ENCODE measurements at places on chromosomes 12 and 14.

GRCh38 chr14:35390577-35391387, 13.8 kb downstream of the NFKBIA start:
- no peak for DNase-seq

- DNase-seq = no peak
These were observed 4.8 kb downstream of the IFFO1 start for GRCh38 chr12:6551063-6551461.

GRCh38 chr12:53987787-53988230, 2.9 kb downstream of the HOXC10 start:
- no peak for DNase-seq

DNA sequence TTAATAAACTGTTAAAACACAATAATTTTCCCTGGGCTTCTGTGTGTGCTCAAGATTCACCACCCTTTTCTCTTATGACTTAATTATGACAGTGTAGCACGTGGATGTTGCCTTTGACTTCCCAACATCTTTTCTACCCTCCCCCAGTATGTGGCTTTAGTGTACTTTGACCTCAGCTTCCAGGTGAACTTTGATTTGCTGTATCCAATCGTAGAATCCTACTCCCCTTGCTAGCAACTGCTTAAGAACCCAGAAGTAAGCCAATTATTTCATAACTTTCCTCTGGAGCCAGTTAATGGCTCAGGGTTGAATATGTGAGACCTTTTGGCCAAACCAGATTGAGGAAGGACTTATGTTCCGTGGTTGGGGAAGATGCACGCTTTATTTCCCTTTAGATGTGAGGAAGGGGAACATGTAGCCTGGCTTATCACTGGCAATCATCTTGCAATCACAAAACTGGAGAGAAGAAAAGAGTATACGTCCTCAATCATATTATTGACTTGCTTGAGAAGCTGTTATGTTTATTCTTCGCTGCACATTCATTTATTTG, 259.6 kb upstream of the ATP2B1 start:
- no peak for DNase-seq

DNA sequence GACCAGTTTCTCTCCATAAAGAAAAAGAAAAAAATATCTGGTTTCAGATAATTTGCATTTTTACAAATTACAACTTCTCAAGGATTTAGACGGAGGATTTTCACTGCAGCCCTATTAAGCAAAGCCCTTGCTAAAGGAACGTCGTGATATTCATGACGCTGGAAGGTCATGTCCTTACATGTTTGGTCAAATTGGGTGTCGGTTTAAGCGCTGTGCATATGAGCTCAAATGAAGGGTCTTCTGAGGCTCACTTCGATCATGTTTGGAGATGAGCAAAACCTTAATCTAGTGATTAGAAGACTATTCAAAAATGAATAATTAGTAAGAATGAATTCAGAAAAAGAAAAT, 67.3 kb upstream of the USP15 start:
- DNase-seq = no peak

GRCh38 chr14:81385419-81385818, 14.7 kb downstream of the STON2 start:
- DNase-seq = no peak

DNA sequence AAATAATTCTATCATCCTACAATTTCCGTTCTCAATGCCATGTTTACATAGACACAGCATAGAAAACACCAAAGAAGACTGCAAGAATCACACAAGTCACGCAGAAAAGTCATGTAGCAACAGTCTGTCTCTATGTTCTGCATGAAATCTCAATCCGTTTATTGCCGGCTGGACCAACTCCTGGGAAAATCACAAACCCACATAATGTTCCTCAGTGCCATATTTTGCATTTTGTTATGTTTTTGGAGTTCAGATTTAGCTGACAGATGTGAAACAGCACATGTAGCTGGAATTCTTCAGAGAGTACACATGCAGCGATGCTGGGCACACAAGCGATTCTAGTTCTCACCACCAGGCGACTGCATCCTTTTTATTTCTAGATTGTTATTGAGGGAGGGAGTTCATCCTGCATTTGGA, 193.1 kb downstream of the APAF1 start:
- no peak for DNase-seq

- no peak for DNase-seq
These were observed 1.0 kb downstream of the SH2B3 start for GRCh38 chr12:111406474-111407376.

- DNase-seq = no peak
These were observed 200.2 kb upstream of the MYL2 start for GRCh38 chr12:111120578-111120977.

GRCh38 chr12:53748072-53748840, 3.5 kb downstream of the CISTR start:
- no peak for DNase-seq

DNA sequence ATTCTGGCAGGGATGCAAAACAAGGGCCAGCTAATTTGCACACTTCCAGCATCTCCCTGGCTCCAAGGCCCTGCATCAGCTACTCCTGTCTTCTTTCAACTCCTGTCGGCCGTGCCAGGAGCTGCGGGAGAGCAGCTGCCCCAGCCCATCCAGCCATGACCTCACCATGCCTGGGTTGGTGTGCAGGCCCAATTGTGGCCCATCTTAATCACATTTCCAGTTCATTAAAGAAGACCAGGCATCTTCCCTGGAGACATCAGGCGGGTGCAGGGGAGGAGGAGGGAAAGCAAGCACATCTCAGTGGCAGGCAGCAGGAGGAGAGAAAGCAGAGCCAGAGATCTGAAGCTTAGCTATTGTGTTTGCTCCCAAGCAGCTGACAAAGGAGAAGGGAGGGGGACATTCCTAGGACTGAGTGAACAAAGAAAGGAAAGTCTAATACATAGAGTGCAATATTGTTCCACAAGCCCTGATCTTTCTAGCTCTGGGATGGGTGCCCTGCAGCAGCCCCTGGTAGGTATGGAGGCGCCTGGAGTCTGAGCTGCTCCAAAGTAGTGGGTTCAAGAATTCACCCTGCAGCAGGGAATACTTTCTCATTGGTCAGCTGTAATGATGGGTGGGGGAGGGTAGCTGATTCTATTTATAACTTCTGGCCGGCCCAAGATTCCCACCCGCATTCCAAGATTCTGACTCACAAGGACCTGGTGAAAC, 40.1 kb downstream of the VWF start:
- no peak for DNase-seq

- no peak for DNase-seq
These were observed 276.5 kb downstream of the FUT8 start for GRCh38 chr14:65689070-65689469.

DNA sequence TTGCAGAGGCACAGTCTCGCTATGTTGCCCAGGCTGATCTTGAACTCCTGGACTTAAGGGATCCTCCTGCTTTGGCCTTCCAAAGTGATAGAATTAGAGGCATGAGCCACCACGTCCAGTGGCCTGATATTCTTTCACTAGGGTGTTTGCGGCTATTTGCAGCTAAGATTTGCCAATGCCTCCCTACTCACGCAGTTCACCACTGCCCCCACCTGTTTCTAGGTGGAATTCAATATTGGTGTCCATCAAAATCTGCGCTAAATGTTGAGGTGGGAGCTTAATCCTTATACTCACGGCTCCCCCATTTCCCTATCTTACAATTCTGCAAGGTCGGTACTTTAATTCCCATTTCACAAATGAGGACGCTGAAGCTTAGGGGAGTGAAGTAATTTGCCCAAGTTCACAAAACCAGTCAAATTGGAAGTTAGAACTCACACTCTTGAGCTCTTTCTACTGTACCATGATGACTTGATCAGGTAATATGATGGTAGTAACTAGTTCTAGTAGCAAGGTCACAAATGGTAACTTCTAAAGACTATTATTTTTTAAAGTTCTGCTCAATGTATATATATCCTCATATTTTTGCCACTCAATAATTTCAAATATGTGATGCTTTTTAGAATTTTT, 22.1 kb upstream of the LRRC9 start:
- no peak for DNase-seq

DNA sequence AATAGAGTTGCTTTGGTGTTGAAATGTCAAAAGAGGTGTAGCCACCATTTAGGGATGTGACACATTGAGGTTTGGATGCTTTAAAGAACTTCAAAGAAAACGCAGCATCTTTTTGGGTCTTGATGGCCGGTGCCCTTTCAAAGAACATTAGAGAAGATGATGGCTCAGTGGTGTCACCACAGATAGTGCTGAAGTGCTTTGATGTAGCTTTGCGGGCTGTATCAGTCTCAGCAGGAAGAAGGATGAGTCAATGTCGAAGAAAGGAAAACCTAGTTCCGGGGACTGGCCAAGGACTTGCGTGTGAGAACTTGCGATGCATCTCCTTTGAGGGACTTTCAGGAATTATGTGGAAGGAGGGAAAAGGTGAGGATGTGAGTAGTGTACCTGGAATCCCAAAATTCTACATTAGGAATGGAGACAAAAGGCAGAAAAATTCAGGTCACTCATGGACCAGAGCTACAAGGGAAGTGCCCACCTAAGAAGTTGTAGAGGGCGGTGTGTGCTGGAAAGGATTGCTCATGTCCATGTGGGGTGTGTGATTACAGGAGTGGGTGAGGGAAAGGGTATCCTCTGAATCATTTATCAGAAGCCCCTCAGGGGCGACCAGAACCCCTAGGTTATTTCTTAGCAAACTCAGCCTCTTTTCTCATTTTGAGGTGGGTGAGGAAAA, 39.7 kb upstream of the GZMB start:
- no peak for DNase-seq

DNA sequence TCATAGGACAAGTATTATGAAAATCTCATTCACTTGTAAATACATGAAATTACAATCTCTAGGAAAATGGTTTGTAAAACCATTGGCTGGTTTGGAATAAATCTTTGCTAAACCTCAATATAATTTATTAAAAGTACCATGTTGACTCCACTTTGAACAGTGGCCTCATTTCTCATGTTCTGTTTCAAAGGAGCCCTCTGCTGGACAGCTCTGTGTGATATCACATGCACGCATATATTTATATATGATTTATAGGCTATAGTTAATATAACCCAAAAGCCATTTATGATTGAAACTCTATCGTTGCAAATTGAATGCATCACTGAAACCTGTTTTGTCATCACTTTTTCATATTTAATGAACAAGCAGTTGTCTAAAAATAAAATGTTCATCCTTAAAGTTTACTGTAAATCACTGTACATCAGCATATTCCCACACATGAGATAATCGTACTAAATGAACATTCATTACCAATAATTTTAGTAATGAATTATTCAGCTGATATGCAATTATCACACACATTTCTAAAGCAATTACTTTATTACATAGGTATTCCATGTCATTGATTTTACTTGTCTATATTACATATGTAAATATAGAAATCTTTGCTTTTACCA, 493.8 kb downstream of the NPAS3 start:
- DNase-seq = no peak

GRCh38 chr12:79955561-79955960, 20.7 kb upstream of the PPP1R12A start:
- DNase-seq = no peak

- no peak for DNase-seq
These were observed 30.1 kb downstream of the CDKL1 start for GRCh38 chr14:50366589-50366988.

GRCh38 chr12:55965941-55966407, at the start of gene PMEL:
Gene PMEL (minus strand): TSS chr12:55966042. CDS start chr12:55966011, 31 bp downstream.
- DNase-seq = peak; percentile 1

GRCh38 chr12:114898159-114898558, 214.2 kb upstream of the TBX3 start:
- no peak for DNase-seq

GRCh38 chr12:40622246-40622838, 69.9 kb upstream of the CNTN1 start:
- no peak for DNase-seq

GRCh38 chr14:98444077-98444476, 827.9 kb downstream of the BCL11B start:
- DNase-seq = no peak

DNA sequence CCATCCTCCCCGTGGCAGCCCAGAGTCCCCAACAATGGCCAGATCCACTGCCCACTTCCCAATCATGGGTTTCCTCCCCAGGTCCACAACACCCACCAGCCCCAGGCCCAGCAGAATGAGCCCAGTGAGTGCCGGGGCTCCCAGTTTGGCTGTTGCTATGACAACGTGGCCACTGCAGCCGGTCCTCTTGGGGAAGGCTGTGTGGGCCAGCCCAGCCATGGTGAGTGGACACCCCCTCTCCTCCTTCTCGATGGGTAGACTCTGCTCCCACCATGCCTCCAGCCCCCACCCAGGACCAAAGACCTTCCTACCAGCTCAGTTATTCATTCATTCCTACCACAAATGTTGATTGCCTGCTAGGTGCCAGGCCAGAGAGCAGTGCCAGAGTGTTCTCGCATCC, 23.8 kb downstream of the PAPLN start:
- DNase-seq = no peak

DNA sequence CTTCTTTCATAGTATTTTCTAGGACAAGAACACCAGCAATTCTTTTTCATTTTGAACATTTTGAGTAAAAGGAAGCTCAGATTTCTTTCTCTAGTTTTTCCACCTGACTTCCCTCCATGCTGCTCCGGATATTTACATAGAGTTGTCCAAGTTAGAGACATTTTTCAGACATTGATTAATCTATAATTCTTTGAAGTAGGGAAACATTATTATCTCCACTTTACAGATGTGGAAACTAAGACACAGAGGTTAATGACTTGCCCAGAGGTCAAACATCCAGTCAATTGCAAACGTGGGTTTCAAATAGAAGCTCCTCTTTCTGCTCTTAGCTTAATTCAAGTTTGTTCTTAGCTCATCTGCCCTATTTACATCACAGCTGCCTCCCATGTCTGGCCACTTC, 138.3 kb downstream of the EGLN3 start:
- no peak for DNase-seq

GRCh38 chr14:72715850-72716228, 178.1 kb downstream of the DPF3 start:
- no peak for DNase-seq
